Left kidney (tissue), 8 donors: ENCODE measurements at places on chromosomes 2 and 18.

- no peak for DNase-seq
These were observed 37.0 kb upstream of the MEP1B start for GRCh38 chr18:32152705-32153448.

- no peak for DNase-seq
These were observed 59.8 kb downstream of the PMAIP1 start for GRCh38 chr18:59959606-59960005.

DNA sequence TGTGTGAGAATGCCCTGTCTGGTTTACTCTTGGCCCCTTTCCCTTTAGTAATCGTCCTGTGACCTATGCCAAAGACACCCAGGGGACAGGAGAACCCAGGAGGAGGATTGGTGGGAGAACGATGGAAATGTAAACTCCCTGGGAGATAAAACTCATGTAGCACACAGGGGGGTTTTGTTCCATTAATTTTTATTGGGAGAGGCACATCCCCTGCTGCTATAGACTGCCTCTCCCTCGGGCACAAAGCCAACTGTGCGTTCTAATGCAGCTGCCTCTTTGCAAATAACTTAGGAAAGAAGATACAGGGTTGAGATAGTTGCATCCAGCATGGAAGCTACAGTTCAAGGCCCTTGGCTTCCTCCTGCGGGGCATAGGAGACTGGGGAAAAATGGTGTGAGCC is 489.6 kb downstream of the SLC4A3 start:
- DNase-seq, result peak; percentile 20

DNA sequence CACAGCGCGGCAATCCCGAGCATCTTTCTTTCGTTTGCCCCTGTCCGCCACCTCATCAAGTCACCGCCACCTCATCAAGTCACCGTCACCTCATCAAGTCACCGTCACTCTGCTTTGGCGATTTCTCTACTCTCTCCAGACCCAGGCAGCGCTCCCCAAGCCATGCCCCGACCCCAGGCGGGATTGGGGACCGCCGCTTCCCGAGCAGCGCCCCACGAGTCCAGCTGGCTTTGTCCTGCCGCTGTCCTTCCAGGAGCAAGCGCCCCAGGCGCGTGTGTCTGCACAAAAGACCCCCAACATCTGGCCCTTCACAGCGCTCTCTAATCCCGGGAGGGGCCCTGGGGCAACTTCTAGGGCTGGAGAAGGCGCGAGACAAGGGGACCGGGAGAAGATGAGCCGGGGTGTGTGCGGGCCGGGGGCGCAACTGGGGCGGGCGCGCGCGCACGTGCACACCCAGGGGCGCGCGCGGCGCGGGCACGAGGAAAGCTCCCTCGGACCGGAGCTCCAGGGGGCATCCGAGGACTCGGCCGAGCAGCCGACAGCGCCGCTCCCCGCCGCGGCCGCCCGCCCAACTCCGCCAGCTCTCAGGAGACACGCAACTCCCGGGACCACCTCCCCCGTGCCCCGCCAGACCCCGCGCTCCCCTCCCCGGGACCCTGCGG is 633 bp upstream of the RNF152 start:
- peak; percentile 65 for DNase-seq

DNA sequence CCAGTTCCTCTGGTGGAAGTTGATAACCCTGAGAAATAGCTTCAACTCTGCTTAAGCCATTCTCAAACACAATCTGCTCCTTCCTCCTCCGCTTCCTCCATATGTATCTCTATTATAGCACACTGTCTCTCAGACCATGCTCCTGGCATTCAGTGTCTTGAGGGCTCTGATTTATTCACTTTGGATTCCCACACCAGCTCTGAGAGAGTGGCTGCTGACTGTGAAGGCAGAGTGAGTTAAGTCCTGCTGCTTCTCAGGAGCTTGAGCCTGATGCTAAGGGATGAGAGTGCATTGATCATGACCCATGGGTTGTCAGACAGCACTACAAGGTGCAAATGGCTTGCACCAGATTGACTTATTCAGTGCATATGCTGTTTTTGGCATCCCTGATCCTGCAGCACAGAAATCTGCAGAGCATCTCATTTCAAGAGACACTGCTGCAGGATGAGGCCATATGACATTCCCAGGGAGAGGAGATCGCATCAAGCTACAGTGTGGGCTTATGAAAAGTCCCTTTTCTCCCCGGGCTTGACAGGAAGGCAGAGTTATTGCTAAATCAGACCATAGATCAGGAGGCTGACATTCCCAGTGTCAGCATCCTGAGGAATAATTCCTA is 500.5 kb upstream of the RAB6C start:
- DNase-seq, result no peak

GRCh38 chr2:43333101-43333655 is 106.8 kb upstream of the ZFP36L2 start:
- DNase-seq, result no peak
